SJSA1 (cell line): ENCODE measurements at places on chromosomes 11 and 22. TPM values are rescaled to one million over a fixed set of nuclear protein-coding genes. Genes with fewer than 3 reads are reported as not detected.
A peak's percentile ranks its signal among the peaks of the same experiment; 100 is the strongest.

DNA sequence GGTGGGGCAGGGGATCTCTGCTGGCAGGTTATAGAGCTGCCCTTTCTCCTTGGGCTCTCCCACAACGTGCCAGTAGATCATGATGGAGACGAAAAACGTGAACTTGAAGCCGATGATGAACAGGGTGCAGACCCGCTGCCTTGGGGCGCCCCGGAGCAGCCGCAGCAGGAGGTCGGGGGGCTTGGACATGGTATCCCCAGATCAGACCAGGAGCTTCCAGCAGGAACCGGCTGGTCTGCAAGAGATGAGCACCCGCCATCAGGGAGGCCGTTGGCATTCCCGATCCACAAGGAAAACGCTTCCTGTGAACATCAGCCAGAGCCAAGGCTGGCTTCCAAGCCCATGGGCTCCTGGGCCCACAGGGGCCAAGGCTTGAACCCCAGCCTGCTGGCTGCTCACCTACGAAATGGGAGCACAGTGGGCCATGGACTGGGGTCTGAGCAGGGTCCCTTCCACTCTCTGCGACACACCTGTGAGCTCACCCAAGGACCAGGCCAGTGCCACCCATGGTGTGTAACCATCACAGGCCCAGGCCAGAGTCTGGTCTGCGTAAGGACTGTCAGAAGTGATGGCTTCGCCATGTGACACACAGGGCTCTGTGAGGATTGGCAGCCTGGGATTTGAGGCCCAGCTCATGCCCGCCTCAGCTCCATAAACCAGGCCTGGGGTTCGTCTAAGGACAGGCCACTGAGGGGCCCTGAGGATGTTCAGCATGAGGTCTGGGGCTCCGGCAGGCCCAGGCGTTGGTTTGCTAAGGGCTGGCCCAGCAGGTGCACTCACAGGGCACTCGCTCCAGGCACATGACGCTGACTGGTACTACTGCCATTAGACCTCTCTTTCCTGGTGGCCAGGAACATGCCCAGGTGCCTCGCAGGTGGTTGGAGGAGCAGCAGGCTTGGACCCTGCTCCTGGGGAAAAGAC is 26.6 kb downstream of the A4GALT start:
- peaks cover 22% of the 10 kb centered on the region for H3K4me1 ChIP-seq
- H3K36me3 ChIP-seq = peaks cover 11% of the 10 kb centered on the region; the same call in 1 of the 2 replicates
- H3K27me3 ChIP-seq = no peaks in the 10 kb centered on the region
- H3K4me3 ChIP-seq = no peak overlapping the region
- DNase-seq = no peak

DNA sequence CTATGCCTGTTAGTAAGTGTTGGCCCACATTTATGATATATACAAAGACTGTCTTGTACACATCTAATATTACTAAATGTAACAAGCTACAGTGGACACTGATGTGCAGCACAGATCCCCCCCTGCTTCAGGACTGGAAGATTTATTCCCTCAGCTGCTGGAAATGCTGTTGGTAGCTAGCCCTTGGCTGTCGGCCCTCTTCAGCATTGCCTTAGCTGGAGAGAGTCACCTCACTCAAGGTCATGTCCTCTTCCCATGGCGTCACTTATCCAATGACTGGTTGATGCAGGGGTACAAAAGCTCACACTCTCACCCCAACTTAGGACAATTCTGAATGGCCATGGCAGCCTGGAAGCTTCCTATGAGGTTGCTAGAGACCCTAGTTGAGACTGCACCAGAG is 312.7 kb downstream of the SOX6 start:
- H3K36me3 ChIP-seq = no peaks in the 10 kb centered on the region
- no peaks in the 10 kb centered on the region; the same call in 1 of the 2 replicates for H3K27me3 ChIP-seq
- H3K4me3 ChIP-seq = no peak overlapping the region
- H3K4me1 ChIP-seq = no peaks in the 10 kb centered on the region
- no peak overlapping the region for H3K27ac ChIP-seq

DNA sequence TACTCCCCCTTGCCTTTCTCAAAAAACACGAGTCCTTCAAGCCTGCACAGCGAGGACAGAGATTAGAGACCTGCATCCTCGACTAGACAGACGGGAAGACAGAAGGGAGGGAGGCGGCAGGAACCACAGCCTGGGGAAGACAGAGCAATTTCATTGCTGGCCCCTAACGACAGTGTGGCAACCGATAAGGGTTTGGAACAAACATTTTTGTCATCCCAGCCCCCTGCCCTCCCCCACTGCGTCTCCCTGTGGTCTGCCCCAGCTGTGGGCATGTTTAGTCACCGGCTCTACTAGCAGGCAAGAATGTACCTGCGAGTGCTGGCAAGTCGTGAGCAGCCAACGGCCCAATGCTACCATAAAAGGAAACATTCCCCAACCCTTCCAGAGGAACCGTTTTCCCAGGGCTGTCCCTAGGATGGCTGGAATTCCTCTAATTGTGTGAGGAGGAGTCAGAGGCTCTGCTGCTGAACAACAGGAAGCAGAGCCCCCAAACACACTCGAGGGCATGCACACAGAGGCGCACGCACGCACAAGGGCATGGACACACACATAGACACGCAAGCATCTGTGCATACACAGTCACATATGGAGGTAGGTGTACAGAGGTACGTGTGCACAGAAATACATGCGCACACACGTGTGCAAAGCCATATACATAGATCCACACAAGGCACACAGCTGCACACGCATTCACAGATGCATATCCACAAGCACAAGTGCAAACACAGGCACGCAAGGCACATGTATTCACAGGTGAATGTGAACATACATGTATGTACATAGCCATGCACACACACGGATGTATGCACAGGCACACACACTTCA is 58.3 kb downstream of the MYH9 start:
- peaks cover 98% of the 10 kb centered on the region for H3K4me1 ChIP-seq
- peak; percentile 99 for DNase-seq
- H3K27ac ChIP-seq = peak overlapping the region; percentile 98
- no peak overlapping the region for H3K4me3 ChIP-seq

DNA sequence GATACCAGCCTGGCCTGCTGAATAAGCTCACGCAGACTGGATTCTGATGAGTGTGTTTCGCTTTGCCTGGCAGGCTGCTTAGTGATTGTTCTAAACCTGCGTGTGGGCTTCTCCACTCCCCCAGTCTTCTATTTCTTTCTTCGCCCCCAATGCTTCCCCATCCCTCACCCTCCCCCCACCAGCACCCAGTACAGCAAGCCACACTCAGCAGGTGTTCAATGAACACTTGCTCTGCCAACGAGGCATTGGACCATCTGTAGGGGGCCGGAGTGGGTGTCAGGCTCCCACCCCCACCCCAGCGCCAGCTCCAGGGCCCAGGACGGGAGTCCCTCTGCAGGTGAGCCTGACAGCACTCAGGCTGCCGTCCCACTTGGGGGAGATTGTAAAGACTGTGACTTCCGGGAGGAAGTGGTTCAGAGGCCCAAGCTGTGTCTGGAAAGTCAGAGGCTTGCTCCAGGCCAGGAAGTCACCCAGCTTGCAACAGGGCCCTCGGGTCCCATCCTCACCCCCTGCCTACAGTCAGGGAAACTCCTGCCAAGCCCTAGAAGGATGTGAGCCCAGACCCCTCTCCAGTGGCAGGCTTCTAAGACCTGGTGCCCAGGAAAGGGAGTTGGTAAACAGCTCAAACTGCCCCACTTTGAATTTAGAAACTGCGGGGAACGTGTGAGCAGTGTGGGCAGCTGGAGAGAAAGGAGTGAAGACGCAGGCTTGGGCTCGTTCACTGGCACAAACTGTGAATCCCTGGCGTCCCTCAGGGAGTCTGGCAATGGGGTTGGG is 66.3 kb upstream of the PRDM11 start:
- H3K4me1 ChIP-seq = peaks cover 13% of the 10 kb centered on the region
- no peak overlapping the region for H3K4me3 ChIP-seq
- no peak overlapping the region for H3K27ac ChIP-seq
- H3K36me3 ChIP-seq = no peaks in the 10 kb centered on the region
- H3K27me3 ChIP-seq = peaks cover 4% of the 10 kb centered on the region; the same call in 1 of the 2 replicates

- H3K4me3 ChIP-seq = peak within 1 kb of the TSS; percentile 66
- no peak for DNase-seq
- H3K27ac ChIP-seq = peak within 1 kb of the TSS; percentile 73
- peaks cover 22% of the 10 kb centered on the region for H3K36me3 ChIP-seq
- H3K4me1 ChIP-seq = peaks cover 48% of the 10 kb centered on the region
These were observed at the start of gene IGF2 for GRCh38 chr11:2139123-2139521. IGF2 (minus strand) TSS chr11:2139389; CDS start chr11:2135523, 3,866 bp downstream.

GRCh38 chr11:84261707-84262106 is 975.5 kb upstream of the CCDC90B start:
- no peaks in the 10 kb centered on the region for H3K27me3 ChIP-seq
- H3K4me1 ChIP-seq = no peaks in the 10 kb centered on the region
- H3K36me3 ChIP-seq = no peaks in the 10 kb centered on the region
- H3K4me3 ChIP-seq = no peak overlapping the region
- no peak overlapping the region for H3K27ac ChIP-seq
- DNase-seq = no peak

DNA sequence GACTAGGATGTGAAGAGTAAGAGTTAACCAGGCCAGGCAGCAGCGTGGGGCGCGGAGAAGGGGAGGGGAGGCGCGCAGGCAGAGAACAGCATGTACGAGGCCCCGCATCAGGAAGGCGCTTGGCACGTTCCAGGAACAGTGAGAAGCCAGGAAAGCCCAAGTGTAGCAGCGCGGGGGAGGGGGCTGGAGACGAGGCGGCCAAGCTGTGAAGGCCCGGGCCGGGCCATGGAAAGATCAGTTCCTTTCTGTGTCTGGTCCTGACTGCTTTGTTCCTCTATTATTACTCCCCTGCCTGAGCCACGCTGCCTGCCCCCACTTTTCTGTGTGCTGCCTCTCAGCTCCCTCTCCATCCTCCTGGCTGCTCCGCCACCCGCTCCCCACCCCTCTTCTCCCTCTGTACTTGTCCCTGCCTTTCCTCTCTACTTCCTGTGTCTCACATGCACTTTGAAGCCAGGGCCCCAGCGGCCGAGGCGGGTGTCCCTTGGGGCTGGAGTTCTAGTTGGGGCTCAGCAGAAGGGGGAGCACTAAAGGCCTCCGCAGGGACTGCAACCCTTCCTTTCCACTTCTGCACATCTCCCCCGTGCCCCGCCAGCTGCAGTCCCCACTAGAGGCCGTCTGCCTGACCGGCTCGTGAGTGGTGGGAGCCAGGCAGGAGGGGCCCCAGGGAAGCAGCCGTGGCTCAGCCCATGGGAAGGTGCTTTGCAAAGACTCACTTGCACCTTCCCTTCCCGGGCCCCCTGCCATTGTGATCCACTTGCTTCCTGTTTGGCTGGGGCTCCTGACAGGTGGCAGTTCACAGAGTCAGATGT is 63.7 kb downstream of the PRDM11 start:
- H3K27me3 ChIP-seq = no peaks in the 10 kb centered on the region
- no peaks in the 10 kb centered on the region for H3K4me1 ChIP-seq
- H3K4me3 ChIP-seq = no peak overlapping the region
- no peaks in the 10 kb centered on the region for H3K36me3 ChIP-seq
- no peak for DNase-seq

DNA sequence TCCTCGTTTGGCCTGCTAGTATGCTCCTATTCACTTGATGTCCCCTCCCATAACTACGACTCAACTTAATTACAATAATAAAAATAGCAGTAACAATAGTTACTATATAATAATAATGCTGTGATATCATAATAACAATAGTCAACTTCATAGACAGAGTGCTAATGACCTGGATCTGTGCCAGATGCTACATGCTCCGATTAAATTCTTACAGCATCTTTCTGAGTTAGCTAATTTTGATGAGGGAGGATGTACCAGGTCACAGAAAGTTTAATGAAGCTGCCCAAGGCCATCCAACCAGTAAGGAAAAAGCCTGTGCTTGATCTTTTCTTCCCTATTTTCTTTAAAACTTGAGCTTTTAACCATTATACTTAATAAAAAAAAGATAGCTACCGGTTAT is 413.4 kb upstream of the LRRC4C start:
- H3K27me3 ChIP-seq = no peaks in the 10 kb centered on the region
- no peak for DNase-seq
- H3K4me3 ChIP-seq = no peak overlapping the region
- H3K36me3 ChIP-seq = no peaks in the 10 kb centered on the region

- no peak overlapping the region for H3K27ac ChIP-seq
- no peaks in the 10 kb centered on the region for H3K27me3 ChIP-seq
- H3K4me1 ChIP-seq = no peaks in the 10 kb centered on the region
- DNase-seq = no peak
- no peaks in the 10 kb centered on the region for H3K36me3 ChIP-seq
These were observed 1.3 kb downstream of the C11orf42 start for GRCh38 chr11:6206456-6207180.

GRCh38 chr11:31725176-31725575 is 85.9 kb downstream of the PAX6 start:
- no peaks in the 10 kb centered on the region for H3K27me3 ChIP-seq
- no peak overlapping the region for H3K4me3 ChIP-seq
- H3K27ac ChIP-seq = no peak overlapping the region
- DNase-seq = no peak
- H3K36me3 ChIP-seq = no peaks in the 10 kb centered on the region
- no peaks in the 10 kb centered on the region; the same call in 1 of the 2 replicates for H3K4me1 ChIP-seq

DNA sequence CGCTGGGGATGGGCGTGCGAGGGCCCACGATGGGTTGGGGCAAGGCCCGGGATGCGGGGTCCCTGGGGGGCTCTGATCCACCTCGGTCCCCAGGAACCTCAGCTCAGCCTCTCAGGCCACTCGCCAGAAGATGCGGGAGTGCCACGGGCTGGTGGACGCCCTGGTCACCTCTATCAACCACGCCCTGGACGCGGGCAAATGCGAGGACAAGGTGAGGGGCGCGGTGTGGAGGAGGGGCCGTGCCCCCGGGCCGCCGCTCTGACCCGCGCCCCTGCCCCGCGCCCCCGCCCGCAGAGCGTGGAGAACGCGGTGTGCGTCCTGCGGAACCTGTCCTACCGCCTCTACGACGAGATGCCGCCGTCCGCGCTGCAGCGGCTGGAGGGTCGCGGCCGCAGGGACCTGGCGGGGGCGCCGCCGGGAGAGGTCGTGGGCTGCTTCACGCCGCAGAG is 6.3 kb downstream of the PKP3 start:
- no peak overlapping the region for H3K4me3 ChIP-seq
- peaks cover 15% of the 10 kb centered on the region for H3K4me1 ChIP-seq
- H3K36me3 ChIP-seq = no peaks in the 10 kb centered on the region
- H3K27me3 ChIP-seq = peaks cover 19% of the 10 kb centered on the region
- no peak for DNase-seq

DNA sequence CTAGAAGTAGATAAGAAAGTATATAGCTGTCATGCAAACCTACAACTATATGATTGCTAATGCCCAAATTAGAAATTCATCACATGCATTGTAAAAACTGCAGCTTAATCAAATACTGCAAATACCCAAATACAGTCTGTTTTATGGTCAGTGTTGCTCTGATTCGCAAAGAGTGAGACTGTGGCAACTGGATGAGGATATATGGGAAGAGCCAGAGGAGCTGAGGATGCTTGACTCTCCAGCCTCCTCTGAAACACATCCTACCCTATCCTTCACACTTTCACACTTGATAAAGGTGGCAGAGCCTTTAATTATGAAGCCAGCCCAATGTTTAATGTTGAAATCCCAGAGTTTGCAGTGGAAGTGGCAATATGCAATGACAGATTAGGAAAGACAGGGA is 21.9 kb upstream of the OR2AT4 start:
- H3K4me3 ChIP-seq = no peak overlapping the region
- no peaks in the 10 kb centered on the region for H3K36me3 ChIP-seq
- H3K27ac ChIP-seq = no peak overlapping the region

GRCh38 chr22:20420157-20420842 is 17.3 kb downstream of the SCARF2 start:
- H3K4me3 ChIP-seq = no peak overlapping the region
- H3K27ac ChIP-seq = no peak overlapping the region
- DNase-seq = no peak
- H3K36me3 ChIP-seq = peaks cover 25% of the 10 kb centered on the region

GRCh38 chr11:111905411-111905810 is 6.2 kb downstream of the CRYAB start:
- no peak overlapping the region for H3K27ac ChIP-seq
- no peaks in the 10 kb centered on the region for H3K4me1 ChIP-seq
- H3K27me3 ChIP-seq = no peaks in the 10 kb centered on the region
- DNase-seq = no peak
- no peaks in the 10 kb centered on the region for H3K36me3 ChIP-seq

Gene UBQLNL
- 0.05 TPM in 1 of 2 replicates, not detected in the other for total RNA-seq

Gene GLYATL1
- total RNA-seq = 0.09 and 0.39 TPM in 2 replicates

Gene MRGPRF
- 25.8 and 27.4 TPM in 2 replicates for total RNA-seq

Gene TH
- not detected in 2 replicates for total RNA-seq

Gene GLB1L2
- total RNA-seq = not detected in 2 replicates
